ENCODE measurements at places on chromosomes 2 and 18. TPM values are rescaled to one million over a fixed set of nuclear protein-coding genes. Genes with fewer than 3 reads are reported as not detected.

- no peak for DNase-seq
Observed at GRCh38 chr2:173891315-173892037, 73.7 kb downstream of the SP3 start.

- no peak for DNase-seq
Observed at GRCh38 chr2:199100326-199101110, 357.2 kb downstream of the SATB2 start.

DNA sequence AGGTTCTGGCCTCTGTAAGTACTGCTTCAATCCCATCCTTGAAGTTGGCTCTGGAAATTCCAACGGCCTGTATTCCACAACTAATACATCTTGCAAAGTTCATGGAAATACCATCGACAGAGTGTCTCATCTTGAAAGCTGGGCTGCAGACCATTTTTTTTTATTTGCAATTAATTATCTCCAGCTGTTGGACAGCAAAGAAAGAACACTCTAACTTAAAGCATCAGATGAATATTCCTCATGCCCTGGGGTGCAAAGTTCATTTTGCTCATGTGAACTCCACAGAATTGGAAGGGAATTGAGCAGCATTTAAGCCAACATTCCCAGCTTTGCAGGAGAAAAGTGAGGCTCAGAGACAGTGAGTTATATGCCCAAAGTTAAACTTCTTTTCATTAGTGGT is 96.5 kb upstream of the PIEZO2 start:
- peak; percentile 90 for DNase-seq

- DNase-seq, result no peak
Observed at GRCh38 chr18:35822413-35822812, 150.1 kb upstream of the RMP24 start.

DNA sequence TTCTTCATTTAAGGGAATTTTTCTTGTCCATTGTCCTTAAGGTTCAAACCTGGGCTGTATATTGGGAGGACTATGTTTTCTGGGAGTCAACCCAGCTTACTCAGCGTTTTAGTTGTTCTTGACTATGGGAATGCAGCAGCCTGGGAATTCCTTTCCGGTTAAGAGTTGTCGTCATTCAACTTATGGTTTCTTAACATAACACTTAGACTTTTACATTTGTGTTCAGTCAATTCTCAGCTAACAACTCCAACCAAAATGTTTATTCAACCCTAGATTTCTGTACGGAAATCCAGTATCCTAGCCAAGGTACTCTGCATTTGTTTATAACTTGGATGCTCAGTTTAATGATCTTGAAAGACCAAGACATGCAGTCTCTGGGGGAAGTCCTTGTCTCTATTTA is 960.9 kb downstream of the CBLN2 start:
- no peak for DNase-seq

GRCh38 chr18:56112013-56112749 is 524.2 kb upstream of the TCF4 start:
- no peak for DNase-seq

GRCh38 chr2:28185153-28185552 is 207.5 kb upstream of the FOSL2 start:
- DNase-seq, result no peak

DNA sequence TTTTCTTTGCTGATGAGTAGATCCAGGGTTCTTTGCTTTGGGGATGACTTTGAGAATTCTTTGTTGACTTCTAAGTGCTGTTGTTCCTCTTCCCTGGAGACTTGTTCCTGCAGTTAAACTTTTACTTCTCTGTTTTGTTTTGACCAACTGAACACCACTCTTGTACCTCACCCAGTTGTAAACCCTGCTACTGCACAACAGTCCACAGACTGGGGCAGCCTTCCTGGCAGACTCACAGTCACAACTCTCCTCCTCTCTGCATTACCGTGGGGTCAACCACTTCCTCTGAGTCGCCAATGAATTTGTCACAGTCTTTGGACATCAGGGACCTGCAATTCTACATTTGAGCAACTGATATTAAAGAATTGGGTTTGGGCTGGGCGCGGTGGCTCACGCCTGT is 3.8 kb upstream of the SLC8A1 start:
- no peak for DNase-seq

DNA sequence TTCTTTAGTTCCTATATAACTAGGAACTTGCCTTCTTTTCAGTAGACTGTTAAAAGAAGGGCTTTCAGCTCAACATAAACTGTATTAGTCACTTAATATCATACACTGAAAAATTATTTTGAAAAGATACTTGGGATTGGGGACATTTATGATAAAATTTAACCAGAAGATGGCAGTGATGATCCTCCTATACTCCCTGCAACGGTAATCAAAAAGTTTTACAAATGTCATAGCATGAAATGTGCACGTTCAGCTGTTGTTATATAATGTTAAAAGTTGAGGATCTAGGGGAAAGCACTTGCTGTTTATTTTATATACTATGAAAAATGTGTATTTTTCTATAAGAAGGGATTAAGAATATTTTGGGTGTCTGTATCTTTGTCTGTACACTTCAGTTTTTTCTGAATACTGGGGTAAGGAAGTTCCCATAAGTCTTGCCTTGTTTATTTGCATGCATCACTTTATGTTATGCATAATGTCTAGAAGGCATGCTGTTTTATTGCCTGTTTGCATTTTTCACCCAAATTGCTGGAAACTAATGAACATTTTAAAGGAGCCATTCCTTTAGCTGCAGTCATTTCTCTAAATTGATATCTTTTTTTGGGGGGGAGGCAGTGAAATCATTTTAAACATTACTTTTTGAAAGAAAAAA is 19.0 kb downstream of the DYNC1I2 start:
- no peak for DNase-seq

DNA sequence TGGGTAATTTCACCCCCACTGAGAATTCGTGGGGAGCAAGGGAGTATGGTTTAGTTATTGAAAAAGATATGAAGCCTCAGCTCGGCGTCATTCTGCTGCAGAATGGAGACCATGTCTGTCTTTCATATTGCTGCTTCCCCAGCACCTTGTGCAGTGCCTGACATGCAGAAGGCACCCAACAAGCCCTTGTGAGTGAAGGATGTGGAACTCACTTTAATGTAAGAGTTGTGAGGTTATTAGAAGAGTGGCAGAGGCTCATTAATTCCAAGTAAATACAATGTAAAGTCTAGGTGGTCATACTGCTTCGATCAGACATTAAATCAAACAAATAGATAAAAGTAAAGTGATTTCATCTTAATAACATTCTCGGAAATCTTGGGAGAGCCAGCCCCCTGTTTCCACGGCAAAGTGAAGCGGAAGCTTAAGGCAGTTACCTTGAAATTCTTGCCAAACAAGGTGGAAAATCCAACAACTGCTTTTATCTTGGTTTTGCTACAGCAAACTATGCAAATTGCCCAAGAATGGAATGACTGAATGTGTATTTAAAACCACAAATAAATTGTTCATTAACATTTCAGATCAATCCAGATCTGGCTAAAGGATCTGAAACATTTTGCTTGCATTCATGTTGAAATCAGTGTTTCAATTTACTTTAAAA is 9.6 kb downstream of the CFAP221 start:
- no peak for DNase-seq

GRCh38 chr2:85433511-85434089 is 15.1 kb downstream of the SH2D6 start:
- peak; percentile 86 for DNase-seq

DNA sequence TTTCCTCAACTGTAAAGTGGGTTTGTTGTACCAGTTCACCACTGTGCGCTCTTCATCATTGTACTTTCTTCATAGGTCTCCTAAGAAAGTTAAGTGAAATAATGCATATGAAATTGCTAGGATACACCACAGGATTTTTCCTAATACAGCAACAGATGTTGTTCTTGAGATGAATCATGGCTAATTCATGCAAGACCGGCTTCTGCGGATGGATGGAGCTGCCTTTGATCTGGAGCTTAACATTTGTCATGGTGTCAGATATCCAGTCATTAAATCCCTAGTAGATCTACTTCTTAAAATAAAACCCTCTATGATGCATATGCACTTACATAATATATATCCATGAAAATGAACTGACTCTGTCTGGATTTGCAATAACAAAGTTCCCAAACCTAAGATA is 114.1 kb downstream of the COL6A3 start:
- DNase-seq, result no peak

DNA sequence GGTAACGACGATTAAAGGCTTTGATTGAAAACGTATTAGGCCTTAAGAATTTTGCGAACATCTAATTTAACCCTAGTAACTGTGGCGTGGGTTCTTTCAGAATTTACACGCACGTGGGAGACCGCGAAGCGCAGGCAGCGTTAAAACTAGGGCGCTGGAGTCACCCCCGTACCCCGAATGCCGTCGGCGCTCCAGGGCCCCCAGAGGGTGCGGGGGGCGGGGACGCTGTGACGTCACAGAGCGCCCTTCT is 673 bp upstream of the SMCHD1 start:
- DNase-seq, result peak; percentile 71

DNA sequence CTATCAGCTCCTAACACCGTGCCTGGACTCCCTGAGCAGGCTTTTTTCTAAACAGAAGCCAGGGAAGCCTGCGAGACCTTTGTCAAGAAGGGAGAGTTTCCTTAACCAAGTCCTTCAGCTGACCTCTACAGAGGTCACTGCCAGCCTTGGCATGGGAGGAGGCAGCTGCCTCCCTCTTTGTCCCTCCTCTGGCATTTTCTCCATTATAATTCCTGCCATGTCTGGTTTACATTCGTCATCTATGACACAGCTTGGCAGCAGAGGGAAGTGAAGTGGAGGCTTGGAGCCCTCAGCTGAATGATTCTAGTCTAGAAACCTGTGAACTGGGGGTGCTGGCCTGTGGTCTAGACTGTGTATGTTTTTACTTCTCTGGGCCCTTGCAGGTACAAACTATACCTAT is 22.5 kb downstream of the LIPG start:
- no peak for DNase-seq

GRCh38 chr2:60118061-60118460 is 435.4 kb downstream of the BCL11A start:
- no peak for DNase-seq

- no peak for DNase-seq
Observed at GRCh38 chr2:17793296-17793695, 23.0 kb upstream of the MSGN1 start.

GRCh38 chr18:27202741-27203140 is 17.6 kb upstream of the CHST9 start:
- no peak for DNase-seq

GRCh38 chr18:55054021-55054990 is 95.0 kb upstream of the CCDC68 start:
- DNase-seq, result no peak

- no peak for DNase-seq
Observed at GRCh38 chr2:234261736-234262135, 211.2 kb downstream of the SPP2 start.

DNA sequence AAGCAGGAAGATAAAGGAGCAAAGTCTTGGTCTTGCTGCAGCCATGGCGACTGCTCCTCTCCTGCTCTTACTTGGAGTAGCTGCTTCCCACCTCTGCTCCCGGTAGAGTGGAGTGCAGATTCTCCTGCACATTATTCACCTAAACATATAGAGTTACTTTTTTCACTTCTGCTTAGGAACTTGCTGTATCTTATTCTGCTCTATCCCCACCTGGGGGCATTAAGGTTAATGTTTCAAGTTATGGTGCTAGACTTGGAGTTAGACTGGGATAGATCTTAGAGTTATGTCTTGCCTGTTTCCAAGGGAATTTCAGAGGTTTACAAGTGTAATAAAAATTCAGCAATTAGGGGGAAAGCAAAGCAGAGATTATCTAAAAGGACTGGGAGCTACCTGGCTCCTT is 144.2 kb downstream of the SETBP1 start:
- no peak for DNase-seq

- no peak for DNase-seq
Observed at GRCh38 chr2:145743011-145743410, 1223.1 kb upstream of the ZEB2 start.

DNA sequence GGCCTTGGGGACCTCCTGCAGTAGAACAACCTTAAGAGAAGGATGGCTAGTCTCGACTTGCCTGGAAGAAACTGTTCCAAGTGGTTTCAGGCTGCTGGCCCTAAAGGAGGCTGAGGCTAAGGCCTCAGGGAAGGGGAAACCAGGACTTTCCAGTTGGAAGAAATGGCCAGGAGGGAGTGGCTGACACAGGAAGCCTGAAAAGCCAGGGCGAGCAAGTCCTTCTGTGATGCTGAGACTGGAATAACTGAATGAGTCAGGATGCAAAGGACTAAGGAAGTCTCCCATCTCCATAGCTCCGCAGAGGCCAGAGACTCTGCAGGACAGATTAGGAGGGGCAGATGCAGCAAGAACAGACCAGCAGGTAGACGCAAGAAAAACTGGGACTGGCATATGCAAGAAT is 7.4 kb downstream of the HTRA2 start:
- no peak for DNase-seq

FAM228B gene
- polyA plus RNA-seq, result 19.3 TPM

MALL gene
- 8.4 TPM for polyA plus RNA-seq

KCNK3 gene
- 0.75 TPM for polyA plus RNA-seq

MYCN gene
- 7.8 TPM for polyA plus RNA-seq

ASB18 gene
- polyA plus RNA-seq, result 10.3 TPM

ASXL3 gene
- polyA plus RNA-seq, result 4.3 TPM

KCNJ3 gene
- polyA plus RNA-seq, result 0.80 TPM

ADRA2B gene
- 3.1 TPM for polyA plus RNA-seq

VWA3B gene
- polyA plus RNA-seq, result 0.52 TPM

EFHD1 gene
- not detected for polyA plus RNA-seq

TTC32 gene
- 19.9 TPM for polyA plus RNA-seq

SRD5A2 gene
- polyA plus RNA-seq, result not detected

SNORC gene
- polyA plus RNA-seq, result 0.72 TPM

LHCGR gene
- polyA plus RNA-seq, result 0.16 TPM
